RKO (cell line): ENCODE measurements at places on chromosomes 2 and 18.

- no peak for DNase-seq
Measured at GRCh38 chr2:219279916-219280516, 850 bp downstream of the DNAJB2 start.

GRCh38 chr2:162475661-162476060, 131.7 kb downstream of the GCA start:
- no peak for DNase-seq

DNA sequence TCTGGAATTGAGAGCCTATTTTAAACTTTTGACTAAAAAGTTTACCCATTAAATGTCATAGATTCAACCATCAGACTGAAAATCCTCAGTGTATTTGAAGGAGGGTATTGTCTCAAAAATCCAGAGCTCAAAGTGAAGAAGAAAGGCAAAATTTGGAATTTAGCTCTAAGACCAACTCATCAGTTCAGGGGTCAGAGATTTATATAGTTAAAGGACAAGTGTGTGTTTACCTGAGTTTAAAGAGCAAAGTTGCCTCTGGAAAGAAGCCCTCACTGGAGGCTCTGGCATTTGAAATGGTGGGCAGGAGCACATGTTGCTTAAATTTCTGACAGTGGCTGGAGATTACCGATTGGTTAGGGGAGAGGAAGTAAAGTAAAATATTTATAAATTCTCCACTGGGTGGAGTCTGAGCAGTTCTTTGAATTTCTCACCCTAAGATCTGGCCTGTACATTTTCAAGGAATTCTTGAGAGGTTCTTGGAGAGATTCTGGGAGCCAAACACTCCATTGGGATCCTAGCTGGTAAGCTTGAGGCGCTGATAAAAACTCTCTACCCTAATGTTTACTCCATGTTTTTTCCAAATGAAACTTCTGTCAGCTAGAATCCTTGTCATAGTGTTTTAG, at the start of gene KYNU:
KYNU (plus strand) TSS at position 449 of the 623 bp plus-strand sequence. CDS start 7,704 bp downstream, outside the sequence.
- DNase-seq = peak; percentile 7

GRCh38 chr2:62467475-62468321, 38.3 kb downstream of the TMEM17 start:
- no peak for DNase-seq

GRCh38 chr2:64312622-64313397, 141.2 kb upstream of the LGALSL start:
- DNase-seq = no peak

DNA sequence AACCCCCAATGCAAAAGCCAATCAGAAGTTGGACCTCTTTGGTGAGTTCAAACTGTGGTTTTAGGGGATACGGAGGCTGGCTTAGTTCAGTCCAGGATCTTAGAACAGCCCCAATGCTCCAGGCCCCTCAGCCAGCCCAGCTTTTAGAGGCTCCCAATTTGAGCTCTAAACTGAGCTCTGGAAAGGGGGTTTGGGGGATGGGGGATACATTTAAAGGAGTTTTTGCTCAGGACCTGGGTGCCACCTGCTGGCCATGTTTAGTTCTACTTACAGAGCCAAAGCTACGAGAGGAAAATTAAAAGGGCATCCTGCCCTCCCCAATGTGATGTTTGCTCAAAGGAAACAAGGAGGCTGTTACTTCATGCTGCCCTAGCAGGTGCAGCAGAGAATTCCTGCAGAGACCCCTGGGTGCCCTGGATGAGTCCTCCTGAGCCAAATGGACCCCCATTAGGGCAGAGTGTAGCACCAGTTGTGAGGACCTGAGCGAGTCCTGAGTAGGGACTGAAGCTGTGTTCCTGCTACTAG, 15.9 kb upstream of the TMEM214 start:
- DNase-seq = peak; percentile 69
